ENCODE measurements at places on chromosomes 6 and 20. TPM values are rescaled to one million over a fixed set of nuclear protein-coding genes. Genes with fewer than 3 reads are reported as not detected.

The MOXD1 gene
- total RNA-seq: 1.8 TPM

- no peak for DNase-seq
Measured at GRCh38 chr20:20702330-20703245, 9.9 kb downstream of the RALGAPA2 start.

GRCh38 chr6:128446497-128446896 lies 73.9 kb downstream of the PTPRK start:
- DNase-seq: no peak

The CDS2 gene
- total RNA-seq: 29.2 TPM

- no peak for DNase-seq
Measured at GRCh38 chr6:42781546-42781795, 381 bp upstream of the BICRAL start.

GRCh38 chr6:116450769-116451740 lies 10.1 kb upstream of the CALHM6 start:
- DNase-seq: no peak

The EEF1A2 gene
- 0.48 TPM for total RNA-seq

DNA sequence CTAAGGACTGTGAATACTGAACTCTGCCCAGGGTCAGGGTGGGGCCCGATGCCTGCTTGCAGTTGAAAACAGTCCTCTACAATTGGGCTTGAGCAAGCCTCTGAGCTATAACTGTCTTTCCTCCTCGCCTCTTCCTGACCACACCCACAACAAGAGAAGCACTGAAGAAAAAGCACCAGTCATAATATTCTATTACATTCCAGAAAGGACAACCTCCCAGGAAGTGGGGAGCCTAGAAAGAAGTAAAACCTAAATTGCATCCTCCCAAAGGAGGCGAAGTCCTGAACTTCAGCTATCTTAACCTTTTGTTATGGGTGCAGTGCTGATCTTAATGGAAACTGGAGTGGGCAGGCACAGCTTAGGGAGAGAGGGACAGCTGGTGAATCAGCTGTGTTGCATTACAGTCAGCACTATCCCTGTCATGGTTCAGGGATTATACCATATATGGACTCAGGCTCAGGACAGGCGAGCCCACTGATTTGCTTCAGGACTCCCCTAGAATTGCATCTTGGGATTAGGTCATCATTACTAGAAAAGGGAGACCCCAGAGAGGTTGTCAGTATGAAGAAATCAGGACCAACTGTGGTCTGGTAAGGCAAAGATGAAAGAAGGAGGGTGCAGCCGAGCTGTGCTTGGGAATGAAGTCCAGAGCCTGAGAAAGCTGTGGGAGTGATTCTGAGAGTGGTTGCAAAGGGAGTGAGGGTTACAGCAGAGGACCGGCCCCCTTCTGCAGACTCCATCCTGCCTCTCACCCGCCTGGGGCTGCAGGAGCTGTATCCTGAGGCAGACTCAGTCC lies 18.3 kb upstream of the TRAM2 start:
- DNase-seq: no peak

DNA sequence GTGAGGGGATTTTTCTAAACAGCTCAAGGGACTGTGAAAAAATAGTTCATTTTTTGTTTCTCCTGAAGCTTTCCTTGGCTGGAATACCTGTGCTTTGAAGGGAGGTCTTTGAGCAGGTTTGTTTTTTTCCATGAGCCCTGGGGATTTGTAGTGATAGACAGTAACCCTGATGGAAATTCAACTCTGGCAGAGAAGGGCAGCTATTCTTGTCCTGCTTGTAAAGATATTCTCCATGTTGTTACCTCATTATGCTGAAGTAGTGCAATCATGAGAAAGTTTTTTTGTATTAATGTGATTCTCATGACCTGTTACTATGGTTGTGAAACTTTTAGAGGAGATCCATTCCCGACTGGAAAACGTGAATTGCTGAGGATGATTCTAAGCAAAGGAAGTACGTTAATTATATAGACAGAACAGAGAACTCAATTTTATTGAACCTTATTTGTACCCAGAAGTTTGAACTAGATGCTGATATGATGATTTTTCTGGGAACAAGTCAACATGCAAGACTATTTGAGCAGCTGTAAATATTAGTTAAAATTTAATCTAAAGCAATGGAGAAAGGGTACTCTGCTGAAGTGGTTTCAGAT lies 12.5 kb downstream of the UTRN start:
- no peak for DNase-seq

GRCh38 chr6:157721426-157721825 lies 101.6 kb upstream of the SNX9 start:
- DNase-seq: no peak

DNA sequence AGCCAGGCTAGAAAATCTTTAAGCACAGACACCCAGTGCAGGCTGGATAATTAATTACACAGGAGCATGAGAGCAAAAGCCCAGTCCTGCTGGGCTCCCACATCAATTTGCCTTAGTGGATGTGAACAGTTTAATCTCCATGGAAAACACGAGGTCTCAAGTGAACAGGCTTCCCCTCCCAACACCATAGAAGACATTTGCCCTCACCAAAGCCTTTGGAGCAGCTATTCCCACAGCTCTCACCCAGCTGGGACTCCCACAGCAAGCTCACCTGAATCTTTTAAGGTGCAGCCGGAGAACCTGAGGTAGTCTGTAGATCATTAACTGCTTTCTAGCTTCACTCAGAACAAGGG lies 12.0 kb downstream of the TOMM6 start:
- no peak for DNase-seq

Data from breast epithelium (tissue), 4 donors.